ENCODE measurements at places on chromosomes 6 and 20. TPM values are rescaled to one million over a fixed set of nuclear protein-coding genes. Genes with fewer than 3 reads are reported as not detected.

The AGER gene
- total RNA-seq = 35.2 TPM

The ISM1 gene
- not detected for total RNA-seq

The TRIM40 gene
- not detected for total RNA-seq

The BPIFB4 gene
- total RNA-seq = not detected

The ADISSP gene
- total RNA-seq = 38.1 TPM

The LAMA2 gene
- total RNA-seq = 2.9 TPM

The TFAP2A gene
- total RNA-seq = 0.43 TPM

The KAT14 gene
- 35.2 TPM for total RNA-seq

The OVOL2 gene
- total RNA-seq = 4.8 TPM

The ASXL1 gene
- total RNA-seq = 81.3 TPM

The PEX7 gene
- 11.3 TPM for total RNA-seq

The FAM83B gene
- 13.1 TPM for total RNA-seq

The CLPSL2 gene
- total RNA-seq = 1.0 TPM

The PRICKLE4 gene
- total RNA-seq = 2.6 TPM

The SERPINB6 gene
- 147 TPM for total RNA-seq

The ANKRD66 gene
- total RNA-seq = not detected

The HMGCLL1 gene
- total RNA-seq = 0.44 TPM

The OARD1 gene
- 36.4 TPM for total RNA-seq
